Activated CD4-positive, CD25-positive, alpha-beta regulatory T cell treated with anti-CD3 and anti-CD28 coated beads, Interleukin-2, amount 50 U/mL, for 16 hours (primary cell): ENCODE measurements at places on chromosomes 7 and 10.

GRCh38 chr7:106855540-106856132 is 9.4 kb upstream of the PIK3CG start:
- DNase-seq: no peak

- no peak for DNase-seq
Measured at GRCh38 chr7:19352305-19352695, 207.1 kb upstream of the FERD3L start.

GRCh38 chr7:39349452-39350123 is 216.6 kb upstream of the YAE1 start:
- DNase-seq: no peak

DNA sequence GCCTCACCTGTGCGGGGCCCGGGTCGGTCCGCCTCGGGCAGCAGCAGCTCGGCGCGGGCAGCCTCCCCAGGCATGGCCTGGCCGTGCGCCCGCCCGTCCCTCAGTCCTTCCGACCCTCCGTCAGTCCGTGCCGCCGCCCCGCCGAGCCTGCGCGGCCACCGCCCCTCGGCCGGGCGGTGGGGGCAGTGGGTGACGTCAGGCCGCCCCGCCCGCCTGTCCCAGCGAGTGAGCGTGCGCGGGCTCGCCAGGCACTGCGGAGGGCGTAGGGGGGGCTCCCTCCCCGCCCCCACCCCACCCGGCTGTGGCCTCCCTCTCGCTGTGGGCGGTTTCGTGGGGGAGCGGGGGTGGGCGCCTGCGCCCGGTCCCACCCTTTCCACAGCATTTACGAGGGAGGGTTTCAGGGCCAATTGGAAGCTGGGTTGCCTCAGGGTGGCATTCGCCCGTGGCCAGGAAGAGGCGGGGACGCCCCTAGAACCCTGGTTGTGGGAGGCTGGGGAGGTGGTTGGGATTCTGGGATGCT is at the start of gene NACAD:
TSS of gene NACAD (minus strand) at position 149 of the 520 bp plus-strand sequence. CDS start at position 74, 75 bp downstream.
- no peak for DNase-seq

- no peak for DNase-seq
Measured at GRCh38 chr10:91681361-91682276, 48.7 kb upstream of the PPP1R3C start.

- no peak for DNase-seq
Measured at GRCh38 chr10:88826388-88826787, 23.9 kb downstream of the LIPM start.

DNA sequence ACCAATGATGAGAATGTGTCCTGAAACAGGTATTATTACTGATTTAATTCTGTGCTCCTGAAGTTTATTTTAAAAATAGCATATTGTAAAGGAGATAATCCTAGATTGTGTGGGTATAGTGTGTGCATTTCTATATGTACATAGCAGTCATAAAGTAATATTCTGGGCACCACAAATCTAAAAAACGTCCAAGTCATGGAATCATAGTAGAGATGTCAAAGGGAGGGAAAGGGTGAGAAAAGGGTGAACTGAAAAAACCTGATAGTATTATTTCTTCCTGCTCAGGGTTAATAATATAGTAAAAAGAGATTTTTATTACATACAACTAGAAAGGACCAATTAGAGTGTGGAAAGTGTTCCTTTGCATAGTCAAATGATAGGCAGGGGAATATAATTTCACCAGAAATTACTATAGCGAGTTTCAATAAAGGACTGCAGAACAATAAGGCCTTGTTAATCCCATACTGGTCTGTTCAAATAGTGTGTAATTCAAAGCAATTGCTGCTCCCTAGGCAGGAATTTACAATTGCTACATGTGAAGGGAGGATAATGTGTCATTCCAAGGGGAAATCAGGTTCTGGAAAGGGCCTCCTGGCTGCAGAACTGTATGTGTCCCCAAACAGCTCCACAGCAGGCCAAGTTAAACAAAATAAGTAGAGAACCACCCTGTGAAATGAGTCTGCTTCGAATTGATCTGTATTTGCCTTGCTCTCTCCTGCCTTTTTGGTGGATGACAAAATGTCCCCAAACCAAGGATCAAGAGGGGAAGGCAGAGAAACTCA is 42.5 kb upstream of the KMT2E start:
- no peak for DNase-seq
